ENCODE measurements at places on chromosomes 2 and 18.

- no peak for DNase-seq
Measured at GRCh38 chr2:17429130-17429529, 89.1 kb downstream of the RAD51AP2 start.

- DNase-seq = no peak
Measured at GRCh38 chr2:120831891-120832290, 96.2 kb downstream of the GLI2 start.

- no peak for DNase-seq
Measured at GRCh38 chr2:61006486-61007105, 10.9 kb upstream of the PEX13 start.

GRCh38 chr2:165952741-165953211, 800 bp downstream of the TTC21B start:
- no peak for DNase-seq

DNA sequence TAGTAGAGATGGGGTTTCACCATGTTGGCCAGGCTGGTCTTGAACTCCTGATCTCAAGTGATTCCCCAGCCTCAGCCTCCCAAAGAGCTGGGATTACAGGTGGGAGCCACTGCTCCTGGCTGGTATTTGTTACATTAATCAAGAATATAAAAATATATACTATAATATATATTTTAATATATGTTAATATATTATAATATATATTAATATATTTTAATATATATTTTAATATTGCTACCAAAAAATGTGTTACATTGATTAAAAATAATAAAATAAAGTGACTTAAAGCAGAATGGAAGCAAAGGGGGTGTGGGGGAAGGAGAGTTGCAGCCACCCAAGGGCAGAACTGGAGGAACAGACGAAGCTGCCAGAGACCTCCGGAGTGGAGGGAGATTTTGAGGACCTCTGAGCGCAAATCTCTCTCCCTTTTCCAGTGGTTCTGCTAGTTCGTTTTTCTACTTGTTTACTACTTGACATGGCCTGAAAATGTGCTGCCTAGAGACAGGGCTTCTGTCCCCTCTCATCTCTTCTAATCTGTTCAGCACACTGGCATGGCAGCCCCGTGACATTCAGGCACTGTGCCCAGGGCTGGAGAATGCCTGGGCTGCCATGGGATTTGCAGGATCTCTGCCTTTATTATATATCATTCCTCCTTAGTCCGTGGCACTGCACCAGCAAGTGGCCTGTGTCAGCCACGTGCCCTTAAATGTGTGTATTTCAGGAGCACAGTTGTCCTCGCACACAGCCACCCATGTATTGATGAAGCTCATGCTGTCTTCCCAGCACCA, 47.9 kb upstream of the RAB12 start:
- no peak for DNase-seq

DNA sequence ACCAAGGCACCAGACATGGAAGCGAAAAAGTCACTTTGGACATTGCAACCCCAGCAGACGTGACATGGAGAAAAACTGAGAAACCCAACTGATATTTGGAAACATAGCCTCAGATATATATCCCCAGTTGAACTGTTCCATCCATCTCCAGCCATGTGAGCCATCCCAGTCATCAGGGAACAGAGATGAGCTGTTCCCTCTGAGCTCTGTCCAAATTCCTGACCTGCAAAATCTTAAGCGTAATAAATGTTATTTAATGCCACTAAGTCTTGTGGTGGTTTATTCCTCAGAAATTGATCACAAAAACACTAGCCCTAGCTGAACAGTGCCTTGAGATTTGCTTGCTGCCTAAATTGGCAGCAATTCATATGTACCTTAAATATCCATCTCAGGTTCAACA, 182.8 kb downstream of the NRP2 start:
- DNase-seq = no peak

DNA sequence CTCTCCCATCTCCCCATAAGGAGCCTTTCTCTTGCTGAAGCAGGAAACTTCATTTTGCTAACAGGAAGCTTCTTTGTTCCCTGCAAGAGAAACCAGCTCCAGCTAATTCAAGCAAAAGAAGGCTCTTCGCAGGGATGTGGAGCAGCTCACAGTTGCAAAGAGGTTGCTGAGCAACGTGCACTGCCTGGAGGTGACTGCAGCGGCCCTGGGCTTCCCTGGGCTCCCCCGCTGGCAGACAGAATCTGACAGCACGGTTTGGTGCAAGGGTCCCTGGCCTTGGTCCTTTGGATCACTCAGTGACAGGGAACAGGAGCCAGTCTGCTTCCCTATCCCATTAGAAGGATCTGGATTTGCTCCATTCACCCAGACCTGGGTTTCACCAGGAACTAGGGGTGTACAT, 25.8 kb downstream of the GPR55 start:
- no peak for DNase-seq

- no peak for DNase-seq
Measured at GRCh38 chr2:187617905-187618304, 63.7 kb upstream of the TFPI start.

Measured in neural crest cell (in vitro differentiated cells).